ENCODE measurements at places on chromosomes 1 and 21. TPM values are rescaled to one million over a fixed set of nuclear protein-coding genes. Genes with fewer than 3 reads are reported as not detected.

Gene FAM167B
- total RNA-seq: 2.1 TPM

Gene RGS7
- total RNA-seq: 0.51 TPM

Gene TLCD4
- 2.1 TPM for total RNA-seq

Gene PUM1
- total RNA-seq: 59.3 TPM

Gene C4BPA
- total RNA-seq: not detected

Gene INTS7
- 20.5 TPM for total RNA-seq

Gene NCDN
- 33.2 TPM for total RNA-seq

Gene TTC39A
- total RNA-seq: 0.51 TPM

Gene CCDC185
- not detected for total RNA-seq

Gene NGF
- 8.5 TPM for total RNA-seq

Gene FHAD1
- 0.66 TPM for total RNA-seq

Gene ATP6V1G3
- not detected for total RNA-seq

Gene ASCL5
- total RNA-seq: under 0.01 TPM

Gene PIK3R3
- 1.8 TPM for total RNA-seq

Gene PTGFRN
- 1.2 TPM for total RNA-seq

Gene SNRPE
- total RNA-seq: 46.2 TPM

Gene OSBPL9
- total RNA-seq: 90.7 TPM

Gene KRTAP13-2
- not detected for total RNA-seq

Gene CCSAP
- total RNA-seq: 5.4 TPM

Gene SLAMF7
- not detected for total RNA-seq

Gene MROH7
- under 0.01 TPM for total RNA-seq

Gene SELP
- not detected for total RNA-seq

Gene RAP1GAP
- 0.26 TPM for total RNA-seq

Gene TRABD2B
- total RNA-seq: under 0.01 TPM

Gene ADCY10
- under 0.01 TPM for total RNA-seq

Gene CLCA1
- total RNA-seq: not detected

Gene SH2D2A
- total RNA-seq: not detected

Gene UMODL1
- not detected for total RNA-seq

Gene UBE2J2
- total RNA-seq: 39.5 TPM

Gene HHIPL2
- total RNA-seq: 0.33 TPM

Gene ZNF593OS
- total RNA-seq: not detected

Gene CENPF
- total RNA-seq: 2.3 TPM

Gene PCAT6
- total RNA-seq: 0.51 TPM

Gene PTGER3
- total RNA-seq: 1.5 TPM

Gene MFAP2
- total RNA-seq: 16.2 TPM

Gene FCER1G
- total RNA-seq: not detected

Gene CNR2
- total RNA-seq: not detected

Gene CD5L
- total RNA-seq: not detected

Gene ITPKB
- 15.9 TPM for total RNA-seq

Gene PRPF38B
- total RNA-seq: 11.6 TPM

Gene ZMYND12
- total RNA-seq: 1.3 TPM

Gene LCE1D
- not detected for total RNA-seq

Gene TCEANC2
- total RNA-seq: 4.0 TPM

Gene PTAFR
- under 0.01 TPM for total RNA-seq

Gene KRTAP12-2
- not detected for total RNA-seq

Gene CFH
- total RNA-seq: 146 TPM

Gene HSF2BP
- total RNA-seq: 1.2 TPM

Gene FNDC5
- total RNA-seq: 1.0 TPM

Gene ALX3
- total RNA-seq: not detected

Gene CITED4
- 2.6 TPM for total RNA-seq

Gene CELA3A
- total RNA-seq: not detected

Gene C1orf94
- under 0.01 TPM for total RNA-seq

Gene ANKRD65
- total RNA-seq: 2.0 TPM

Gene BSND
- total RNA-seq: not detected
